ENCODE measurements at places on chromosomes 11 and 22.

DNA sequence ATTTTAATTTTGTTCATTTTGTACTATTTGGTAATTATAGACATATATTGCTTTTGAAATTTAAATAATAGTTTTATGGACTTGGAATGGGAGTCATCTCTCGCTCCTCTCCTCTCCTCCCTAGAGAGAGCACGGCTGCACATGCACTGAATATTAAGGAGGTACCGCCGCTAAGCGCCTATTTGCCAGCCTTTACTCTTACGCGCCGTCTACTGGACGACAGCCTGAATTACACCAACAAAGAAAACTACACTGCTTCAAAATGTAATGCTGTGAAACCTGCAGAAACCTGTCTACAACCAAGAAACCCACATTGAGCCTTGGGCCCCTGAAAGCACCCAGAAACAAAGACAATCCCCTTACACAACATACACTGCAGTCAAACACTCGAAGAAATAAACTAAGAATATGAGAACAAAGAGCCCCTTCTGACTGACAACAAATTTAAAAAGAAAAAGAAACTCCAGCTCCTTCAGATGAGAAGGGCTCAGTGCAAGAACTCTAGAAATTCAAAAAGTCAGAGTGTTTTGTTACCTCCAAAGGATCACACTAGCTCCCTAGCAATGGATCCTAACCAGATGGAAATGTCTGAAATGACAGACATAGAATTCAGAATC is 737.2 kb downstream of the LRRC4C start:
- DNase-seq, result no peak

- DNase-seq, result no peak
These were observed 950 bp downstream of the FERMT3 start for GRCh38 chr11:64207256-64208085.

DNA sequence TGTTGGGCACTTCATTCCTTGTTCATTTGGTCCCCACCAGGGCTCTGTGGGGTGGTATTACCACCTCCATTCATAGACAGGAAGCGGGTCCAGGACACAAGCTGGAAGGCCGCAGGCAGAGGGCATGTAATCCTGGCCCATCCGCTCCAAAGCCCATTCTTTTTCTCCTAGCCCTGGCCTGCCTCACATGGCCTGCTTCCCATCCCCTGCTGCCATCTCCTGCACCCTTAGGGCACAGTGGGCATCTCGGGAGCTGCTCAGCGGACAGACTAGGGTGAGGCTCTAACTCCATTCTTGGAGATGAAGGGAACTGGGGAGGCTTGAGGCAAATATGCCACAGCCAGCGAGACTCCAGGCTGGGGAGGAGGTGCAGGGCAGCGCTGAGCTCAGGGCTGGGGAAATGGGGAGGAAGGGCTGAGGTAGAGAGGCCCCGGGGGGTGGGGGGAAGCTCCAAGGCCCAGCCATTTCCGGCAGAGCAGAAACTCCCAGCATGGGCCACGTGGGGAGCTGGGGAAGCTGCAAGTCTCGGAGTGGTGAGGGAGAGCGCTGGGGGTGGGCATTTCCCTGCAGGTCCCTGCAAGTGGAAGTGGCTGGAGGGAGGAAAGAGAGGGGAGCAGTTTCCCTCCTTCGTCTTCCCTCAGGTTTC is 14.3 kb upstream of the BCL9L start:
- DNase-seq, result no peak

- no peak for DNase-seq
These were observed 522.6 kb downstream of the TMEM135 start for GRCh38 chr11:87560352-87560751.

- no peak for DNase-seq
These were observed 37.4 kb downstream of the FBLN1 start for GRCh38 chr22:45540122-45540521.

DNA sequence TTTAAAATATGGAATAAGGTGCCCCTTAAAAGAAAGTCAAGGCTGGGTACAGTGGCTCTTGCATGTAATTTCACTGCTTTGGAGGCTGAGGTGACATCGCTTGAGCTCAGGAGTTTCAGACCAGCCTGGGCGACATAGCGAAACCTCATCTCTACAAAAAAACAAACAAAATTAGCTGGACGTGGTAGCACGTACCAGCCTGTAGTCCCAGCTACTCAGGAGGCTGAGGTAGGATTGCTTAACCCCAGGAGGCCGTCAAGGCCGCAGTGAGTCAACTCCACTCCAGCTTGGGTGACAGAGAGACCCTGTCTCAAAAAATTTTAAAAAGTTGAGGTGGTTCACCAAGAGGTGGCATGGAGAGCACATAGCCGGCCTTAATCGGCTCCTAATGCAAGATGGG is 17.7 kb upstream of the ADORA2A start:
- no peak for DNase-seq

GRCh38 chr11:20671856-20672546 is 2.6 kb downstream of the NELL1 start:
- DNase-seq, result no peak

- no peak for DNase-seq
These were observed 30.4 kb downstream of the TPBGL start for GRCh38 chr11:75270896-75271418.

GRCh38 chr11:15333407-15333806 is 218.7 kb downstream of the INSC start:
- no peak for DNase-seq

DNA sequence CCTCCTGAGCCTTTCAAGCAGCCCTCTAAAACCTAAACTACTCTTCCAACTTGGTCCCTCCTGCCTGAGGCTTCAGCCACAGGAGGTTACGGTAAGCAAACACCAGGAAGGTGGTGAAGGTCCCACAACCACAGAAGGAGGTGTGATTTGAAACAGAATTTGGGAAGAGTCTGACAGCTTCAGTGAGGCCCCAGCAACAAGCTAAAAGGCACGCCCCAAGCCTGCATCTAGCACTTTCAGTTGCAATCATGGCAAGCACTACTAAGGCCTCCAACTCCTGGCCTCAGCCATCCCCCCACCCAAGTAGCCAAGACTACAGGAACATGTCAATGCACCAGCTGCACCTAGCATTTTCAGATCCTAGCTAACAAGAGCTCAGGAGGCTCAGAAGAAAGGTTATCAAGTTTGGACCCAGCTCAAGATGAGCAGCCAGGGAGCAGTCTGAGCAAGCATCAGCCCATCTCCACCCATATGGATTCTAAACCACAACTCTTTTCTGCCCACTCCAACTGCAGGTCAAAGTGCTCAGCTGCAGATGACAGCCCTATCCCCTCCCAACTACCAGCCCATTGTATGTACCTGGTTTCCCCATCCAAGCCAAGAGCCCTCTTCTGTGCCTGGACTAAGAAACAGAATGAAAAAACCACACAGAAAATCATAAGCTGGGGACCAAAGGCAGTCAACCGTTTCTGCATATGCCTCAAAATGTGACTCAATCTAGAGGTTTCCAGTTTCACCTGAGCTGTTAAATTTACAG is 10.4 kb upstream of the AHNAK start:
- DNase-seq, result no peak

DNA sequence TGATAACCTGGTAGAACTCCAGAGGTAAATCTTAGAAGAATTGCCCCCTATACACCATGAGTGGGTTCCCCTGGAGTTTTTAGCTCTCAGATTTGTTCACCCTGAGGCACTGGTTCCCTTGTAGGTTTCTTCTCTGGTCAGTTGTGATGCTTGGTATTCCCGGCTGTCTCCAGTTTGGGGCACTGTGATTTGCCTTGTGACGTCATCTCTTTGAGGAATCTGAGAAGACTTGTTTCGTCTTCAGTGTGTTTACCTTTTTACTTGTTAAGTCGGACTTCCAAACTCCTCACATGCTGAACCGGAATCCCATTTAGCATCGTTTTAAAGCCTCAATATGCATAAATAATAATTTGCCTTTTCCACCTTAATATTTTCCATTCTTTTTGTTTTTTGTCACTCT is 54.4 kb downstream of the CECR2 start:
- no peak for DNase-seq

GRCh38 chr11:108204929-108205499 is 17.4 kb downstream of the NPAT start:
- no peak for DNase-seq
